Astrocyte of the hippocampus (primary cell): ENCODE measurements at places on chromosomes 12 and 14.

DNA sequence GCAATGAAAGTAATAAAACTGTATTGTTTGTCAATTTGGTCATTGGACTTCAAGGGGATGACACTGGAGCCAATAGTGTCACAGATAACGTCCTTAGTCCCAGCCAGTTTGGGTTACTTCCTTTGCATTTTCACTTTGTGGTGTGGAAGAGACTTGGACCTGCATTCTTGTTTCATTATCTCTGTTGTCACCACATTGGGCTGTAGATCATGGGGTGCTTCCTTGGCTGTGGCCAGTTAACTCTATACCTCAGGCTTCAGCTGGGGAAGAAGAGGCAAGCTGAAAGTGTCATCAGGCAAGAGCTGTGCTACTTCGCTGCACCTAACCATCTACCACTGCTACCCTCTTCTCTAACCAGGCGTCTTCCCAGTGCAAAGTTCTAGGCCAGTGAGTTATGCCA is 15.1 kb upstream of the CISTR start:
- no peak for DNase-seq

GRCh38 chr12:22899184-22899583 is 274.2 kb downstream of the ETNK1 start:
- DNase-seq, result no peak

- no peak for DNase-seq
Measured at GRCh38 chr12:132471011-132471857, 18.7 kb upstream of the FBRSL1 start.

- DNase-seq, result no peak
Measured at GRCh38 chr12:70194076-70194475, 49.2 kb upstream of the CNOT2 start.

DNA sequence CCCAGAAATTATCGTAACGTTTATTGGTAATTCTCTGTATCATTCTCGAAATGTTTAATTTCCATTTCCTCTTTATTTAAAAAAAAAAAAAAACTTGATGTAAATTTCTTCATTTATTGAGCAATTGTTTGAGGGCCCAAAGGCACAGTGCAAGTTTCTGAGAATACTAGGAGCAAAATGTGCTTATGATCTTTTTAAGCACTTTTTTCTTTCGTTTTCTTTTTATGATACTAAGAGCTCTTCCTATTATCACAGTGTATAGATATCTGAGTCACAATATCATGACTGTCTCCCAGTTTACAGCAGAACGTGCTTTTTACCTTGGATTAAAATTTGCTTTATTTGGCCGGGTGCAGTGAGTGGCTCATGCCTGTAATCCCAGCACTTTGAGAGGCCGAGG is 5.6 kb downstream of the ATP2A2 start:
- DNase-seq, result no peak

DNA sequence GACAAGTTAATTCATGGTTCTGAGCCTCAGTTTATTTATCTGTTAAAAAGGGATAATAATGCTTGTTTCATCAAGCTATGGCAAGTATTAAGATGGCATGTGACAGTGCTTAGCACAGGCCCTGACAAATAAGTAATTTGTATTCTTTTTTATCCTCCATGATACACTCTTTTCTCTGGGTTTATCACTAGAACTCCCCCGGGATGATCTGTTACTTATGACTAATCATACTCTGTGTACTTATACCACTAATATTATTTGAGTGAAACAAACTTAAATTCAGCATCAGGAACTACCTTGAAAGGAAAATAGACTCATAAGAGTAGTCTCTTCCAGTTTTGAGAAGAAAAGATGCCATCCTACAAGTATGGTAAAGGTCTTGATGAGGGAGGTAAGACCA is 283.8 kb downstream of the PAWR start:
- DNase-seq, result no peak

GRCh38 chr12:110254971-110255540 is 26.0 kb upstream of the ATP2A2 start:
- no peak for DNase-seq

DNA sequence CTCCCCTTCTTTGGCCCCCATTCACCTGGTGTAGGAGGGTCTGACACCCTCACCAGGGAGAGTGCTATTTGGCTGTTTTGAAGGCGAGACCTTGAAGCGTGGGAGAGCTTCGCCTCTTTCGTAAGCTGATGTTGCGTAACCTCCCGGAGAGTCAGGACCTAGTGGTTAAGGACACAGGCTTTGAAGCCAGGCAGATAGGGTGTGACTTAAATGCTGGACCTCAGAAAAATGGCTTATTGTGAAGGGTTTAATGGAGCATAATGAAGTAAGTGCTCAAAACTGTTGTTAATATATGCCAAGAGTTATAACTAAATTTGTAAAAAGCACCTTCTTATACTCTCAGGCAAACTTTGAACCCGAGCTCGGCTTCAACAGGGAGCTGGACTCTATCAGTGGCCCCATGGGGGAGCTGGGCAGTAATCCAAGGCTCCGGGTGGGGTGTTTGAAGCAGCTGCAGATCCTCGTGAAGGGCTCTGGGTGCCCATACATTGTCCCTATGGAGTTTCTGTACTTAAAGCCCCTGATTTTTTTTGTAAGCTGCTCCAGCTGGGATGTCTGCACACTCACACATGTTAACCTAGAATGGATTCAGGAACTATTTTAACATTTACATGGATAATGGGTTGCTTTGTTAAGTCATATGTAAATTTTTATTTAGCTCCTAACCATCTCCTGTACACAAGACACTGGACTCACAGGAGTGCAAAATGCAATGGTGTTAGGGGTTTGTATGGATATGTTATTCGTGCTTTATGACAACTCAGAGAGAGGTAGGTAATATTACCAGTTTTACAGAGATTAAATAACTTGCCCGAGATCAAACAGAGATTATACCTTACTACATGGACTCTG is 26.0 kb downstream of the PPFIBP1 start:
- DNase-seq, result peak; percentile 80

DNA sequence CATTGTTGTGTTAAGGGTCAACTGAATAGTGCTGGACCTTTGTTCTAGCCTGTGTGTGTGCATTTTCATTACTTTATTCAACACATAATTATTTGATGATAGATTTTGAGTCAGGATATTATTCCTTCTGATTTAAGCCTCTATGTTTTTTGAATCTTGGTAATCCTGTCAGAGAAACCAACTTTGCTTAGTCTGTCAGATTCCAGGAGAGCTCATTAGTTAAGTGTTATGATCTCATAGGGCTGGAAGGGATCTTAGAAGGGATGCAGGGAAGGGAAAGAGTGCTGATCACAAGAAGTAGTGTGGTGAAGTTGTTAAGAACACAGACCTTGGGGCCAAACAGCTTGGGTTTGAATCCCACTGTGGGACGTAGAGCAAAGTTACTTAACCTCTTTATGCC is 52.9 kb downstream of the SCN8A start:
- DNase-seq, result no peak

GRCh38 chr12:105369014-105369413 is 38.5 kb downstream of the C12orf75 start:
- peak; percentile 65 for DNase-seq

DNA sequence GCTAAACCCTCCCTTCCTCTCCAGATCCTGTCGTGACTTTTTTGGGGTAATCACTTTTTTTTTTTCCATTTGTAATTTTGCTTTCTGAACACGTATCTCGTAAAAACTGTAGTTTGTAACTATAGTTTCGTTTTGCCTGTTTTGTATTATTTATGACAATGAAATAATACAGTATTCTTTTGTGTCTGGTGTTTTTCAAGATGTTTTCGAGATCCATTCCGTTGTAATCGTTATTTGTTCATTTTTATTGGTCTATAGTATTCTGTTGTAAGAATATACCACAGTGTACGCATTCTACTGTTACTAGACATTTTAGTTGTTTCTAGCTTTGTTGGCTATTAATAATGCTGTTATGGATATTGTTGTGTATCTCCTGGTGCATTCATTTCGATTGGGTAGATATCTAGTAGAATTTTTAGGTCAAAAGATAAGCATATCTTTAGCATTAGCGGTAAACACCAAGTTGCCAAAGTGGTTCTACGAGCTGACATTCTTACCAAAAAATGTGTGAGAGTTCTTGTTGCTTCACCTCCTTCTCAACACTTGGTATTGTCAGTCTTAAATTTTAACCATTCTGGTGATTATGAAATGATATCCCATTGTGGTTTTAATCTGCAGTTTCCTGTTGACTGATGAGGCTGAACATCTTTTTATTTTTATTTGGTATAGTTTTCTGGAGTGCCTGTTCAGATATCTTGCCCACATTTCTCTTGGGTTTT is 92.3 kb upstream of the EVL start:
- no peak for DNase-seq

DNA sequence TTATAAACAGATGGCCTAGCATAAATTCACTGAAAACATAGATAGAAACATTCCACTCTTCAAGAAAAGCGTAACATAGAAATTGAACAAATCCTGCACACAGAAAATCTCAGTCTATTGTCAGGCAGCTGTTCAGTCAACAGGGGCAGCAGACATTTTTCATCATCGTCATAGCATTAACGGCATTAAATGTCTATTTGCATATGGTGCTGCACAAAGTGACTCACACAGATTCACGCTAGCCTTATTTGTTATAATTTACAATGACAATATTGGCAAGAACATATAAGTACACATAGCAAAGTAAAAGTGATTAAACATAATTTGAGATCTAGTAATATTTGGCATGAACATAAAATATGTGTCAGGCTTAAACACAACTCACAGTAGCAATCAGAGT is 95.7 kb downstream of the CEP128 start:
- no peak for DNase-seq

GRCh38 chr12:26156201-26156871 is 31.5 kb upstream of the BHLHE41 start:
- no peak for DNase-seq

DNA sequence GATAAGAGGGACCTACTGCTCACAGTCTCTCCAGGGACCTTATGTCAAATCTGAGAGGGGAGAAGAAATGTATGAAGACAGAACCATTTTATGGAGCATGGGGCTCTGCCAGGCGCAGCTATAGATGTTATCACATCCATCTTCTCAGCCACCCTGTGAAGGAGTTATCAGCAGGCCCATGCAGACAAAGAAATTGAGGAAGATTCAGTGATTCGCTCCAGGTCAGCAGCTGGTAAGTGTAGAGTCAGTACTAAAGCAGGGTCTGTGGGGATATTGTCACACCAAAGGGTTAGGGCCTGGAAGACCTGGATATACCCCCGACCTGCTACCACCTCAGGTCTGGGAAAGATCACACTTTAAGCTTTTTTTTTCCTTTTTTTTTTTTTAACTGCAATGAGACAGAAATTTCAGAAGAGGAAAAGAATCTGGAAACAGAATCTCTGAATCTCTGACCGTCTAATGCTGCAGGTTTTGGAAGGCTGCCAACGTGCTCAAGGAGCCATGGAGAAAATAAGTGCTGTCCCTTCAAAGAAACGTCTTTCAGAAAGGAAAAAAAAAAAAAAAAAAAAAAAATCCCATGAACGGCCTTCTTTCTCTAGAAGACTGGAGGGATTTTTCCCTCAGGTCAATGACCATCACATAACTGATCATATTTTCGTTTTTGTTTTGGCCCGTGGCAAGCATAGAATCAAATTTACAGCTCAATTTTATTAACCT is 73.3 kb upstream of the PLEKHG7 start:
- peak; percentile 64 for DNase-seq

GRCh38 chr12:26058308-26058707 is 66.5 kb downstream of the BHLHE41 start:
- DNase-seq, result no peak

DNA sequence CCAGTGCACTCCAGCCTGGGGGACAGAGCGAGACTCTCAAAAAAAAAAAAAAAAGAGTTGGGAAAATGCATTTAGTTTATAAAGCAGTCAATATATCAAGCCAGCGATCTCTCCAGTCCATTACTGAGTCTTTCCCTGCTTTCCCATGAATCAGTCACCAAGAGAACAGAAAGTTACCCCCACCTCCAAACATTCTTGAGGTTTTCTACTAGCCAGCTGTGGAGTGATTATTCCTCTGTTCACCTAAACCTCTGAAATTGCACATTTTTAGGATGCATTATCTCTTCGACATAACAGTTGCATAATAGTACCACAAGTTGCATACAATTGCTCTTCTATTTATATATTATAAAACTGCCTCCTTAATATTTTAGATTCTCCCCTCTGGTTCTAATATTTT is 134.8 kb upstream of the DIO3 start:
- no peak for DNase-seq

- peak; percentile 73 for DNase-seq
Measured at GRCh38 chr12:30719060-30719459, 23.4 kb upstream of the IPO8 start.

GRCh38 chr14:100317912-100318808 is 5.0 kb upstream of the SLC25A47 start:
- peak; percentile 73 for DNase-seq

GRCh38 chr12:76611533-76611932 is 52.0 kb upstream of the OSBPL8 start:
- DNase-seq, result peak; percentile 11

- no peak for DNase-seq
Measured at GRCh38 chr12:65596514-65597091, 227.7 kb upstream of the HMGA2 start.
